ENCODE measurements at places on chromosomes 5 and 9.
A peak's percentile ranks its signal among the peaks of the same experiment; 100 is the strongest.

GRCh38 chr9:1947438-1947837, 67.7 kb upstream of the SMARCA2 start:
- no peak for DNase-seq

DNA sequence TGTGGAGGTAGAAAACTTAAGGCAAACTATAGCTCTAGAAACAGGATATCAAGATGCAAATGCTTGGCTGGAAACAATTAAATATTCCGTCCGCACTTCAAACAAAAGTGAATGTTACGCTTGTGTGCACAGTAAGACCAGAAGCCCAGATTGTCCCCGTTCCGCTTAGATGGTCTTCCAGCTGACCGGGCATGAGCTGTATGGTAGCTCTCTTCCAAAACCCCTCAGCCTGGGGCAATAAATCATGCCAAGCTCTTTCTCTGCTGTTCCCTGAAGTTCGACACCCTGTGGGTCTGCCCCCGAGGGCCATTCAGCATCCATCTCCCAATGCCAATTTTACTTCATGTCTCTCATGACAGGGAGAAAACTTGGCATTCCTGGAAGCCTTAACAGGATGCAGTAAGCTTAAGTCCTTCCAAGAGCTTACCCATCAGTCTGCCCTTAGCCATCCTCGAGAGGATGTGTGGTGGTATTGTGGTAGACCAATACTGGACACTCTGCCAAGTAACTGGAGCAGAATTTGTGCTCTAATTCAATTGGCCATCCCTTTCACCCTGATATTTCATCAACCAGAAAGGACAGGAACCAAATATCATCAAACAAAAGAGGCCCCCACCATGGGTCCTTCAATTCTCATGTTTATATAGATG, 70.7 kb upstream of the RANBP6 start:
- DNase-seq = no peak

GRCh38 chr9:7975336-7975735, 175.8 kb upstream of the DMAC1 start:
- DNase-seq = no peak

DNA sequence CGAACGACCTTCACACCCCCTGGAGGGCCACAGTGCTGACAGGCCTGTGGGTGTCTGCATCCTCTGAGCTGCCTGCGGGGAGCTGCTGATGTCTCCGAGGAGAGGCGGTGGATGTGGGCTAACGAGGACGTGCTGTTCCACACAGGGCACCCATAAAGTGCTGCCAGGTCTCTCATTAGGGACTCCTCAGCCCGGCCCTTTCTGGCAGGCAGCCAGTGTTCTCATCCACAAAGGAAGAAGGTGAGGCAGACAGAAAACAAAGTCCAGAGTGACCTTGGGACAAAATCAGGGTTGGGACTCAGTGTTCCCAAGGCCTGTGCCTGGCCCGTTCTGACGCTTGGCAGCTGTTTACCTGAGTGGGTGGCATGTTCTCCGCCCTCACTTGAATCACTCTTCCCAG, 29.3 kb downstream of the CARTPT start:
- no peak for DNase-seq

DNA sequence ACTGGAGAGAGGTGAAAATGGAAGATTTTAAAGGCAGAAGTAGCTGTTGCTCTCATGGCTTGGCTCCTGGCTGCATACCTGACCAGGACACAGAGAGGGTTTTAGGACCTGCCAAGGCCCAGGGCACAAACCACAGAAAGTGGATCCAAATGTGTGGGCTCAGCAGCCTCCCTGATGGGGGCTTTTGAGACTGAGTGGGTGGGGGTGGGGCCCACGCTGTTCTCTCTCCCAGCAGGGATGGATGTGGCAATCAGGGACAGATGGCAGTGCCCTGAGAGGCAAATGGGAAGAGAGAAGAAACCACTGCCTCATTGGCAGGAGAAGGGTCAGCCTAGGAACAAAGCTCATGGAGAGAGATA, 34.9 kb upstream of the TIFAB start:
- no peak for DNase-seq

GRCh38 chr9:90307891-90308290, 334.7 kb downstream of the DIRAS2 start:
- no peak for DNase-seq

- DNase-seq = no peak
Measured at GRCh38 chr5:2751592-2752021, at the start of gene IRX2. IRX2 (minus strand) TSS chr5:2751677; CDS start chr5:2751413, 264 bp downstream.

DNA sequence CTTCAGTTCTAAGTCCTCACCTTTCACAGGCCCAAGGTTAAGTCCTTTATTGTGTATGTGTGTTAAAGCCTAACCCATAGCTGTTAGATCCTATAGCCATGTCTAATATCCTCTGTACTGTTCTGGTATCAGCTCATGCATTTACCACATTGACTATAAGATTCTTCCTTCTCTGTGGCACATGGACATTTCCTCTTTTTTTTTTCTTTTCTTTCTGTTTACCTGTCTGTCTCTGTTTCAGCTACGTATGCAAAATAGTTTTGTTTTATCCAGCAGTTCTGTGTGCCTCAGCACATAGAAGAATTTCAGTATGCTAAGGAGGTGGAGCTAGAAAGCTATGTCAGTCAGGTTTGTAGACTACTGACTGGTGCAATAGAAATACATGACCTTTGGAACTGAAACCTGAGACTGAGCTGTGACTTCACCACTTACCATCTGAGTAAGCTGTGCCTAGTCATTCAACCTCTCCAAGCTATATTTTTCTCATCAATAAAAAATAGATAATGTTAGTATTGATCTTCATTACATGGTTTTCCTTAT, 155.6 kb upstream of the VLDLR start:
- no peak for DNase-seq

GRCh38 chr5:31204958-31205357, 11.5 kb downstream of the CDH6 start:
- no peak for DNase-seq

- no peak for DNase-seq
Measured at GRCh38 chr9:103904242-103904641, 189.9 kb upstream of the SMC2 start.

DNA sequence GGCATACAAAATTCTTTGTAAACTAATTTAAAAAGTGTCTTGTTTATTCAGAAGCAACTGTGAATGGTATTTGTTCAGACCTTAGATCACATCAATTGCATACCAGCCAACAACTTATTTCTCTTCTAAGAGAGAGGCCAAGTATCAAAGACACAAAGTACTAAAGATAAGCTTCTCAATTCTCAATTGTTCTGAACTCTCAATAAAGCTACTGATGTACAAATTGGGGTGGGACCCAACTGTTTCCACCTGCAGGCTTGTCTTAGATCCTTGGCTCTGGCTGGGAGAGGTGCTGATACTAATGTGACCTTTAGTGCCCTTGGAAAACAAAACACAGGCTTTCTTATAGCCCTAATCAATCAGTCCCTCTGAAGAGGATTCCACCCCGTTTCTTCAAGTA, 22.1 kb downstream of the XRCC4 start:
- DNase-seq = no peak

DNA sequence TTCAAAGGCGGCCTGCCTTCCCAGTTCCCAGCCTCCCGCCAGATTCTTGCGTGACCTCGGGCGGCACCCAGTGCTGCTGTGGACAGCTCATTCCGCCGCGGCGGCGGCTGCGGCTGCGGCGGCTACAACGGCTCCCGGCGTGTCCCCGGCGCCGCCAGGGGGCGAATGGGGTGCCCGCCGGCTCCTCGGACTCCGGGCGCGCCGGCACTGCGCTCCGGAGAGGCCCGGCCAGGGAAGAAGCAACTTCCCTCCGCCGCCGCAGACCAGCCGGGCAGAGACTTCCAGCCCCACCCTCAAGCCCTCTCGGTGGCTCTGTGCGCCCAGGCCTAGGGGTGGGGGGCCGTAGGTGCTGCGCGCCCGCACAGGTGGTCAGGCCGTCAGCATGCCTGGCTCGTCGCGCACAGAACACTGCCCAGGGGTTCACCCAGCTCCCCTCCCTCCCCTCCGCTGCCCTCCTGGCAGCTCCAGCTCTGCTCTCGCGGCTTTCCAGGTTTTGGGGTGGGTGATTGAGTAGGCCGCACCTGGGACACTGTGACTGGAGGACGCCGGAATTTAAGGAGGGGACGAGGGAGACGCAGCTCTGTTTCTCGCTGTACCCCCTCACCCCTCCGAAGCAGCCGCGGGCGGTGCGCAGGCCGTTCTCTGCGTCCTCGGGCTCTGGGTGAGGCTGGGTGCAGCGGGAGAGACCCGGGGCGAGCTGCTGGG, 20.2 kb downstream of the IGIP start:
- DNase-seq = peak; percentile 23

DNA sequence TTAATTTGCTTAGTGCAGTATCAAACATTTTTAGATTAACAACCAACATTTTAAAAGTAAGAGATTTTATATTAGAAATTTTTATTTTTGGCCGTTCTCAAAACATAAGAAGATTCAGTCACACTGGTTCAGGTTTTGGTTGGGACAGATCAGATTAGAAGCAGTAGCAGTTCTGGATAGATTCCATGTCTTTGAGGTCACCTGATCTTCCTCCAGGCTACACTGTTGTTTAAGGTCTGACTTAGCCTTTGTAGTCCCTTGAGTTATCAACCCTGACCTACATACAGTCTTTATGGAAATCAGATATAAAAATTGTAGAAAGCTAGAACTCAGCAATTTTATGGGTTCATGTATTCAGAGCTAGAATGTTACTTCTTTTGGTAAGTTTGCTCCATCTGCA, 910.0 kb upstream of the WWC1 start:
- no peak for DNase-seq

GRCh38 chr9:124221676-124222075, 36.1 kb upstream of the NEK6 start:
- no peak for DNase-seq

DNA sequence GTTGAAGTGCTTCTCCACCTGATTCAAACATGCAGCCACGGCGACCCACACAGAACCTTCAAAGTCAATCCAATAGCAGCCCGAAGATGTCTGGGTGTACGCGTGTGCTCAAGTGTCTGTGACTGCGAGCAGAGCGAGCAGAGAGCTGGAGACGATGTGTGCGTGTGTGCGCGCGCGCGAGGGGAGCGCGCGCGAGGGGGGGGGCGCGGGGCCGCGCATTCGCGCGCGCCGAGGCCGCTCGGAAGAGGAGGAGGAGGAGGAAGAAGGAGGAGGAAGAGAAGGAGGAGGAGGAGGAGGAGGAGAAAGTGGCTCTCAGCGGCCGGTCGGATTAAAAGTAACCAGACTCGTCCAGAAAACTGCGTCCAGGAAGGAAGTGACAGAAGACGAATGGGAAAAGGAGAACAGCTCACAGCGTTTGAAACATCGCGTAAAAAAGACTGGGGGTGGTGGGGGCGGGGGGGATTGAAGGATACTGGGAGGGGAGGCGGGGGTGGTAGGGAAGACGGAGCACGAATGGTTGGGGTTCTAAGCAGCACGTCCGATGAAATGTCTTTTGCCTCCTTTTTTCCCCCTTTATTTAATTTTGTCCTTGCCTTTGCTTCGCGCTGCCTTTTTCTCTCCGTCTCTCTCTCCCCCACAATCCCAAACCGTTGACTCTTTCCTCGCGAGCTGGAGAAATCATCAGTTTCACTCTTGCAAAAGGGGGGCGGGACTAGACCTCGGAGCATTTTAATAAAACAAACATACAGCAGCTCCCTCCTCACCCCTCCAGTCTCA, at the start of gene MEF2C:
MEF2C (minus strand) TSS at position 126 of the 777 bp plus-strand sequence. CDS start 59,396 bp downstream, outside the sequence.
- no peak for DNase-seq

GRCh38 chr9:90325913-90326653, 316.5 kb downstream of the DIRAS2 start:
- no peak for DNase-seq

DNA sequence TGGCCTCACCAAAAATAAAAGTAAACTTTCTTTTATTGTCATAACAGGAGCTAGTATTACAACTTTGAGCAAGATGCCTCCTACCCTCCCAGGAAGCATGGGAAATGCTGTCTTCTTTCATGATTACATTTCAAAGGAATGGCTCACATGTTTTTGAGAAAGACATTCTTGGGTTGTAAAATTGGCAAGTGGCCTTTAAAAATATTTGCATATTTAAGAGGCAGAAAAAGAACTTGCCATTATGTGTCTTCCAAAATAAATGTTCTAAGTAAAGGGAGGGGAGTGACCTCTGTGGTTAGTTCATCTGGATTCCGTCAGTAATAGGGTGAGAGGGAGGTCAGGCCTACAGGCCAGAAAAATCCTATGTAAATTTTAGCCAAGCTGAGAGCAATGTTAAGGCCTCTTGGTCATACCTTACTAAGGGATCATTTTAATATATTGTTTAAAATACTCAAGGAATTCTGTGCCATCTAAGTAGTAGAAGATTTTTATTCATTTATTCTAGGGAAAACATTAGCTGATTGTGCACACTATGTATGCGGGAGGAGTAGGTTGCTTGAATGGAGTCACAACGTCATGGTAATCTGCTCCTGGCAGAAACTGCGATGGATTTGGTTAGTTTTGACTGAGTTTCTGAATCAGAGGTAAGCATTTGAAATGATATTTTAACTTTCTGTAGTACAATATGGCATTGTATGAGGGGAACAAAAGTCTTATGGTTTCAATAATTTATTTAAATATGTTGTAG, 1485.7 kb upstream of the CDH9 start:
- DNase-seq = no peak

DNA sequence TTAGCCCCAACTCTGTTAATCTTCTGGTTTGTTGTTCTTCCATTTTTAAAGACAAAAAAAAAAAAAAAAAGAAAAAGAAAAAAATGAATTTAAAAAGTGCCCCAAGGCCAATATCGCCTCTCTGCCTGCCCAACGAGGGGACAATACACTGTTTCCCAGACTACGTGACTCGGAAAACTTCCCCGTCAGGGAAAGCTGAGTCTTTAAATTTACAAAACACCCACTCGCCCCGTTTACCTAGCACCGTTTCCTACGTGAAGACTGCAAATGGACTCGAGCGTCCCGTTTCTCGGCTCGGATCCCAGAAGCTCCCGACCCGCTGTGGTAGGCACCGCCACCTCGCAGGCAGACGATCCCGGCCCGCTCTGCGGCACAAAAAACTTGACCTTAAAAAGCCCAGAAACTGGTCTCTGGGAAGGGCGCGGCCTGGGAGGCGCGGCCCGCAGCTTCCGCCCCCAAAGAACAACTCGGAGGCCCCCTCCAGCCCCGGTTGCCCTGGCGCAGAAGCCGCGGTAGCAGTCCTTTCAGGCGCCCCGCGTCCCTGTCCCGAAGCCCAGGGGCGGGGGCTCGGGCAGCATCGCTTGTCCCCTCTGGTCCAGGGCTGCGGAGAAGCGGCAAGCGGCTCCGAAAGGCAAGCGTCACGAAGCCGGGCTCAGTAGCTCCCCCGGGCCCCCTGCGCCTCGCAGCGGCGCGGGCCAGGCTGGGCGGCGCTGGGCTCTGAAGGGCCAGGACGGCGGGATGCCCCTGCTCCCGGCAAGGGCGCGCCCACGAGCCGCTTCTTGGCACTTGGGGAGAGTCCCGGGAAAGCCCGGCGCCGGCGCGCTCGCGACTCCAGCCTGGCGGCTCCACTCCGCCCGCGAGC, at the start of gene GCNT4:
GCNT4 (minus strand) TSS at position 367 of the 862 bp plus-strand sequence. CDS start 22,521 bp downstream, outside the sequence.
- no peak for DNase-seq

DNA sequence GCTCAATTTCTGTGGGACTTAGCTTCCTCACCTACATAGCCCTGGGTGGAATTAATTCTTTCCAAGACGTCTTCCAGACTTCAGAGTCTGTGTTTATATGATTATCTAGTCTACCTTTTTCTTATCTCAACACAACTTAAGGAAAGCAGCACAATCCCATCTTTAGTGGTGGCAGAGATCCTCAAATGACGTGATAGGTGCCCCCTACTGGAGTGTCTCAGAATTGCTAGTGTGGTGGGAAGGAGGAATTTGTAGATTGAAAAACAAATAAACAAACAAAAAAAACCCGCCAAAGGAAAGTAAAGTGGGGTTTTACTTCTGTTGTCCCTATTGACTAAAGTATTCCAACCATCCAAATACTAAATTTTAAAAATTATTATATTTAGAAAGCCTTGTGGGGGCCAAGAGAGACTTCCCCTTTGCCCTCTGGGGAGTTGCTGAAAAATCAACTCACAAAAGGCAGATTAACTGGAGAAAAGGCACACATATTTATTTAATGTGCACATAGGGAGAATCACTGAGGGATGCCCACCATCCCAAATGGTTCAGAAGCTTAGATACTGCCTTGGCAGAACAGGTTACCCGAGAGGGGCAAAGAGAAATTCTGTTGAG, 283.3 kb downstream of the TMEM167A start:
- DNase-seq = peak; percentile 32

All from activated T-cell treated with anti-CD3 and anti-CD28 coated beads for 4 hours (primary cell).